Skeletal muscle cell (primary cell): ENCODE measurements at places on chromosomes 2 and 18.
A peak's percentile ranks its signal among the peaks of the same experiment; 100 is the strongest.

GRCh38 chr2:158495175-158495574 lies 38.4 kb downstream of the PKP4 start:
- no peak for DNase-seq

DNA sequence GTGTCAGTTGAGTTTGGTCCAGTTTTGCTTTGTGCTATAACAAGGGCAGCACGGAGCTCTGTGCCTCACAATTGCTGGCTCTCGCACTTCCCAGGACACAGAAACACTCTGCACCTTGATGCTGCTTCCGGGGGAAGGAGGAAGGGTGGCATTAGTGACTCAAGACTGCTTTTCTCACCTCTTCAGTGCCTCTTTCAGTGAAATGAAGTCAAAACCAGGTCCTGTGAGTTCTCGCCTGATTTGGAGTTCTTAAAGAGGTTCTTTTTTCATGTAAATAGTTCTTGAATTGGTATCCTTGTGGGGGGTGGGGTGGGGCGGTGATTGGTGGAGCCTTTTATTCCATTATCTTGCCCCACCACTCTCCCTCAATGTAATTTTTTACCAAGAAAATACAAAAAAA lies 91.5 kb upstream of the MYT1L start:
- DNase-seq: no peak

- DNase-seq: peak; percentile 26
Observed at GRCh38 chr2:179412112-179412511, 147.5 kb upstream of the SESTD1 start.

DNA sequence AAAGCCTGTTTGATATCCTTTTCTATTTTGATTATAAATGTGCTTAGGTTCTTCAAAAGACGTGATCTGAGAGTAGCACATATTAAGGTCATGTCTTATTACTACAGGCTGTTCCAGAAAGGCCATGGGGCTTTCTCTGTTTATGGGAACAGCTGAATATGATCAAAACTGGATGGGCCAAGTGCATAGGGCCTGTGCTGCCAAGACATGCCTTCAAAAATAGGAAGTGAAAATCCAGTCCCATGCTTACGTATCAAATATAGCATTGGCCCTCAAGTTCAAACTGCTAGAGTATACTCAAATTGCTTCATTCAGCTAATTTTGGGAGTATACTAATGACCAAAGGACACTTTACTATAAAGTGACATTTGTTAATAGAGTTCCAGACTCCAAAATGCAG lies 24.1 kb downstream of the SLC25A52 start:
- no peak for DNase-seq

DNA sequence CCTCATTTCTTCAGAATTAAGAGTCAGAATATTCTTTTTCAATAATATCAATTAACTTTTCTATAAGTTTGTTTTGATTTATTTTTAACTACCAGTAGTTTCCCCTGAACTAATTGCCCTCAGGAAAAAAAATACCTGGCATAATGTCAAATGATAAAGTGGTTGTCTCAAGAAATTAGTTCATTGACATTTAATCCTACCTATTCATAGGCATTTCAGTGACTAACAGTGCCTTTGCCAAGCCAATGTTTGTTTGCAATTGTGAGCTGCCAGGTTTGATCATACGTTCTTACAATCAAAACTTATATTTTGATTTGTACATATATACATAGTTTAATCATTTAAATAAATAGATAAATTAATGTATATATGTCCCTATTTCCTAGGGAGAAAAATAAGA lies 267.3 kb upstream of the MC4R start:
- DNase-seq: no peak
